ENCODE measurements at places on chromosomes 6 and 20.

- no peak for DNase-seq
These were observed 93.1 kb downstream of the RNF182 start for GRCh38 chr6:14017626-14018475.

DNA sequence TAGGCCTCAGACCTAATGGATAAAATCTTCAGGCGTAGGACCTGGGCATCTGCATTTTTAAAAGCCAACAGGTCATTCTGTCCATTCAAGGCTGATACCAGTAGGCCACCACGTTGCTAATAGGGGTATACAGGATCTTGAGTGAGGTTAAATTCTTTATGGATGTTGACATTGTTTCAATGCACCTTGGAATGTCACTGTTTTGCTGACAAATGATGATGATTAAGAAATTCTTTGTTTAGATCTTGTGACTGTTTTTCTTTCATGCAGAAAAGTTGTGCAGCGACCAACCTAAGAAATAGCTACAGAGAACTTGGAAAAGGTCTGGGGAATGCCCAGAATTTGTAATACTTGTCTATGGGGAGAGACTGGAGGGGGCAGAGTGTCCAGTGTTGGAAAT is 101.1 kb upstream of the CLDN20 start:
- no peak for DNase-seq

DNA sequence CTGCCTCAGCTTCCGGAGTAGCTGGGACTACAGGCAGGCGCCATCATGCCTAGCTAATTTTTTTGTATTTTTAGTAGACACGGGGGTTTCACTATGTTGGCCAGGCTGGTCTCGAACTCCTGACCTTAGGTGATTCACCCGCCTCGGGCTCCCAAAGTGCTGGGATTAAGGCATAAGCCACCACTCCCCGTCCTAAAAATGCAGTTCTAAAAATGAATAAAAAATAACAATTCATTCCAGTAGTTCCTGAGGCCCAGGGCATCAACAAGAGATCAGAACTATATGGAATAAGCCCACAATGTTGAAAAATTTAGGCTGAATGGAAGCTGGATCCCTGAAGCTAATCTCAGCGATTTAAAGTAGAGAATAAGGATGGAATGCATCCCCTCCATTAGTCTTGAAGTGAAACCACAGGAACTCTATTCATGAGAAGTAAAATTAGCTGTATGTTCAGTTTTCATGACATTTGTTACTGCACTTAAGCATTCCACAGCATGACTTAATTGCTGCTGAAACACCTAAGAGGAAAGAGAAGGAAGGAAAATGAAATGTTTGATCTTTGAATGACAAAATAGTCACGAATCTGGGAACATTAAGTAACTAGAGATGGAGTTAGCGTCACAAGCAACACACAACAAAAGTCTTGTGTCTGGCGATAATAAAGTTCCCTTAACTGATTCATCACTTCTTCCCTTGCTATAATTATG is 80.4 kb upstream of the RIPOR2 start:
- DNase-seq: no peak

- no peak for DNase-seq
These were observed 462.9 kb downstream of the ADGRB3 start for GRCh38 chr6:69097948-69098347.

- no peak for DNase-seq
These were observed 324.3 kb downstream of the QKI start for GRCh38 chr6:163738725-163739407.

Data from Ammon's horn (tissue), 1 donor.